ENCODE measurements at places on chromosomes 7 and 10. TPM values are rescaled to one million over a fixed set of nuclear protein-coding genes. Genes with fewer than 3 reads are reported as not detected.

DNA sequence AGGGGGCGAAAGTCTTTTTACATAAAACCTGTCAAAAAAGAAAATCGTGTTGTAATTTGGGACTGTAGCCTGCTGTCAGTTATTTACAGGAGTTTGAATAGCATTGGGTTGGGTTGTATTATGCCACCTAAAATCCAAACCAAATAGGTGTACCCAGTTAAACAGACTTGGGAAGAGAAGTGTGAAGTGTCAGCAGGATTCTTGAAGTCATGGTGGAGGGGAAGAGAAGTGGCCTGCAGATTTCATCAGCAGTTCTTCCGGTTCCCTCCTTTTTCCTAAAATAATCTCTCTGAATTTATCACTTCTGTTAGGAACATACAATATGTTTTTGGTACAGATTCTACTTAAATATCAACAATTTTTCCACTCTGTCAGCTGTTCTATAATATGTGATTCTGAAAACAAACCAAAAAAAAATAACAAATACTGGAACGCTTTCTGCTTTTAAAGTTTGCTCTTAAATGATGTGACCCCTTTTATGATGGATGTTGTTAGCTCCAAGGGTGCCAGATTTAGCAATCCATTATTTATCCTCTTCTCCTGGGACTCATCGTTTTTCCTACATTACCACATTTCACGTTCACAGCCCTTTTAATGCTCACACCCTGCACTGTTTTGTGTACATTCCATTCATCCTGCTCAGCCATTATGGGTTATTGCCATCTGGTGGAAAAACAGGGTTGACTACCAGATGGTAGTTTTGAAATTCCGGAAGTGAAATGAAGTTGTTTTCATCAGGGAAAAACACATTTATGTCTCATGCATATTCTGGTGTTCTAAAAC, 18.7 kb upstream of the ARHGAP12 start:
- DNase-seq = no peak

GRCh38 chr10:30387646-30388243, 38.7 kb upstream of the MTPAP start:
- DNase-seq = no peak

Gene PDZD7
- total RNA-seq = 0.55 TPM

GRCh38 chr7:70894799-70895198, 237.1 kb upstream of the GALNT17 start:
- DNase-seq = no peak

DNA sequence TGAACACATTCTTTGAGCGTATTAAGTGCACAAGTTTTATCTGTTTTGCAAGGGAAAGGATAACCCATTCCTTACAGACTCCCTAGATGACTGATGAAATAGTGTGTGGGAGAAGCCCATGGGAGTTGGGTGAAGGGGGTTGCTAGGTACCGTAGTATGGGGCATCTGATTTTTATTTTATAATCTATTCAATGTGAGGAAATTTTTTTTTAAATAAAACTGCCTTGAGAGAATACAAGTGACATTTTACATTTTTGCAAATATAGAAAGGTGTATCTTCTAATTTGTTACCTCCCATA, 1.4 kb downstream of the BTAF1 start:
- no peak for DNase-seq

Gene SDHAF3
- 11.8 TPM for total RNA-seq

DNA sequence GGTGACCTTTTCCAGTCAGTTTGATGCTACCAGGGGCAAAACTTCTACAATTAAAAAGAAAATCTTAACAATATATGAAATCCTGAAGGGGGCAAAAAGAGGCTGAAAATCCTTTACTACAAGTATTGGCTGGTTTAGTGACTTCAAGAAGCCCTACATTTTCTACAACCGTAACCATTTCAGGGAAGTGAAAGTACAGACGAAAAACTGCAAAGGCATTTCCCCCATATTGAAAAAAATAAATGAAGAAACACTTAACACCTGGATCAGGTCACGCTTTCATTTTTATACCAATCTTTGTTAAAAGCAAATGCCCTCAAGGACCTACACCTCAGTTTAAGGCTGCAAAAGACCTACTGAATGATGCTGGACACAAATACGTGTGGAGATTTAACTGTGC, 38.6 kb downstream of the IL6 start:
- DNase-seq = no peak

- DNase-seq = no peak
These were observed 441 bp downstream of the BMI1 start for GRCh38 chr10:22321156-22321923.

GRCh38 chr7:151851782-151852181, 25.1 kb downstream of the PRKAG2 start:
- DNase-seq = no peak
